NCI-H446 treated with DMSO at 0.1 percent for 48 hours (cell line): ENCODE measurements at places on chromosomes 5 and 9.

- DNase-seq = no peak
Measured at GRCh38 chr5:1634337-1634661, 110.5 kb upstream of the LPCAT1 start.

DNA sequence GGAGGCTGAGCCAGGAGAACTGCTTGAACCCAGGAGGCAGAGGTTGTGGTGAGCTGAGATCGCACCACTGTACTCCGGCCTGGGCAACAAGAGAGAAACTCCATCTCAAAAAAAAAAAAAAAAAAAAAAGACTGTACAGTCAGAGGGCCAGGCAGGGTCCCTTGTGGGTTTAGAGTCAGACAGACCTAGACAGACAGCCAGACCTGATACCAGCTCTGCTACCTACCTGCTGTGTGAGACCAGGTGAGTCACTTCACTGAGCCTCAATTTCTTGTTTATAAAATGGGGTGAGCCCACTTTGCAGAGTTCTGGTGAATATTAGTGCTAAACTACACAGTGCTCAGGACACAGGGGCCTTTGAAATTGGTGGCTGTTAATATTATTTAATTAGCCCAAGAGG is 19.7 kb downstream of the TRIM14 start:
- DNase-seq = no peak

- no peak for DNase-seq
Measured at GRCh38 chr5:73816656-73817420, 190.8 kb downstream of the ARHGEF28 start.

GRCh38 chr9:123954518-123955280 is 24.8 kb upstream of the DENND1A start:
- DNase-seq = no peak

- DNase-seq = no peak
Measured at GRCh38 chr5:1281038-1281882, 13.6 kb downstream of the TERT start.

DNA sequence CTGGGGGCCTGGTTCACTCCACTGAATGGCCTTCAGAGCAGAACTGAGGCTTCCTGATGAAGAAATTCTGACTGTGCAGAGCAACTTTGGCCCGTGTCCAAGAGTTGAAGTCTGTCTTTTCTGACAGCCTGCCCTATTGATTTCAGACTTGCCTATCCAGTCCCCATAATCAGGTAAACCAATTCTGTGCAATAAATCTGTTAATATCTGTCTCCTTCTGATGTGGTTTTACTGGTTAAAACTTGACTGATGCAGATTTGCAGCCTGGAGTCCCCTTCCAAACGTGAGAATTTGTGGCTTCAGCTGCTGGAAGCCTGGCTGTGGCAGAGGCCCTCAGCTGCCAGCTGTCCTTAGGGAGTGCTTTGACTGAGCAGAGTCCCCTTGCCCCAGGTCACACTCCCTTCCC is 283.9 kb upstream of the ANKRD55 start:
- DNase-seq = peak; percentile 11

GRCh38 chr5:127909066-127909465 is 174.5 kb upstream of the SLC12A2 start:
- peak; percentile 8 for DNase-seq

DNA sequence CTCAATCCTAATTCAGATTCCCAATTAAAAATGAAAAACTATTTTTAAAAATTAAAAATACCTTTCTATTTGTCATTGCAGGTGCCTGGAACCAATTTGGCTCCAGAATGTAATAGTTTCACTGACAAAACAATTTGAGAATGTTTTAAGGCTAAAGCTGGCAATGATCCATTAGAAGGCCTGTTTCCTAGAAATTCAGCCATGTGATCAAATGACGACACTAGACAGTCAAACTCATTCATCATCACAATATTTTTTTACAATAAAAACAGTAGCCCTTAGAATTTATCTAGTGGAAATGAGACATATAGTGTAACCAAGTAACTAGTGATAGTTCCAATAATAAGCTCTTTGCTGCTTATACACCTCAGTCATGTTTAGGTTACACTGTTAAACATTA is 75.4 kb upstream of the MAP3K1 start:
- DNase-seq = no peak

GRCh38 chr9:116087751-116088194 is 65.8 kb upstream of the PAPPA start:
- no peak for DNase-seq

DNA sequence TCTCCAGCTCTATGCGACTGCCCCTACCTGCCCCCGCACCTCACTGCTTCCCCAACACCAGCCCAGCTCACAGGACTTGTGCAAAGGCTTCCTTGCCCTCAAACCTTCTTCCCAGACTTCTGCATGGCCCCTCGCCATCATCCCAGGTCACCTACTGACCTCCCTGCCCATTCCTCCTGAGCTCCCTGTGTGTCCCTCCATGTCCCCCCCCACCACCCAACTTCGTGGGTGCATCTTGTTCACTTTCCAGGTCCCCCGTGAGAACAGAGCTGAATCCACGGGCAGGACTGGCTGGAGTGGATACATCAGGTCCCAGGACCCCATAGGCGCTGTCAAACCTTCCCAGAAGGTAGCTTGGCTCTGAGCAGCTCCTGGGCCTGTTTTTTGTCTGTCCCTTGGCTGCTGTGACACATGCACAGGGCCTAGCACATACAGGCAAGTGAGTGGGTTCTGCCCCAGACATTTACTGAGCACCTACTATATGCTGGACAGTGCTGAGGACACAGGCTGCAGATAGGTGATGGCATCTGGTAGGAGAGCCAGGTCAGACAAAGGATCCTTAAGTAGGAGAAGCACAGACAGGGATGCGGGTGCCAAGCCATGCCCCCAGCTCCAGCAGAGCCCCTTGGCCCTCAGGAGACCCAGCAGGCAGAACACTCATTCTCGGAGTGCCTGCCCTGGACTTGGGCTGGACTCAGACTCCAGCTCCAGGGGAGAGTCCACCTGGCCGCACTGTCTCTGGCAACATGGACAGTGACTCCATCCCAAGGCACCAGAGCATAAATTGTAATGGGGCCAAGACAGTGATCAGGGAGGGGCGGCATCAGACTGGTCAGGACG is 15.0 kb downstream of the NINJ1 start:
- no peak for DNase-seq

- no peak for DNase-seq
Measured at GRCh38 chr9:112495614-112496013, 9.0 kb downstream of the KIAA1958 start.

DNA sequence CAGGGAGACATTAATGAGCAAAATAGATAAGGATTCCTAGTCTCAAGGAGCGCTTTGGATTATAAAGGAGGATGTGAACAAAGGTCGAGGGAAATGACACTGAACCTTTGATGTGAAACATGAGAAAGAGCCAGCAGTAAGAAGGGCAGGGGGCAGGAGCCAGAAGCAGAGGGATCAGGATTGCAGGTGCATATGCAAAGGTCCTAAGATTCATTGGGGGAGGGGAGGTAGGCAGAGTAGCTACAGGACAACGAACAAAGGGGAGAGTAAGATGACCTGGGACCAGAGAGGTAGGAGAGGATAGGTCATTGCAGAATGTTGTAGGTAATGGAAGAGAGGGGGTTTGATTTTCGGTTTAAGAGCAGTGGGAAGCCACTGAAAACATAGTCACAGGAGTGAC is 129.2 kb upstream of the TRPM3 start:
- DNase-seq = no peak

DNA sequence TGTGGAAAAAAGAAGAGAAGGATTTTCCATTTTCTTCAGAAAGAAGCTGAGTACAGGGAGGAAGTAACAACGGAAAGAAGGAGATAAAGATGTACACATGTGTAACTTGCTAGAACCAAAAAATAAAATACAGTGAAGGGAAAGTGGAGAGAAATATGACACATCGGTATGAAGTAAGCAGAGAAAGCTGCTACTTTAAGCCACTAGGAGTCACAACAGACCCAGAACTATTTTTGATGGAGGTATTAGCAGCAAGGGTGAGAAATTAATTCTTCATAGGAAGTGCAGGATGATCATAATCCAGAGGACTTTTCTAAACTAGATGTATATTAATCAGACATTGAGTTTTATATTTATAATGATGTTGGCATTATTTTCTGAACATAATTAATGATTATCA is 88.5 kb downstream of the FAM174A start:
- DNase-seq = no peak

DNA sequence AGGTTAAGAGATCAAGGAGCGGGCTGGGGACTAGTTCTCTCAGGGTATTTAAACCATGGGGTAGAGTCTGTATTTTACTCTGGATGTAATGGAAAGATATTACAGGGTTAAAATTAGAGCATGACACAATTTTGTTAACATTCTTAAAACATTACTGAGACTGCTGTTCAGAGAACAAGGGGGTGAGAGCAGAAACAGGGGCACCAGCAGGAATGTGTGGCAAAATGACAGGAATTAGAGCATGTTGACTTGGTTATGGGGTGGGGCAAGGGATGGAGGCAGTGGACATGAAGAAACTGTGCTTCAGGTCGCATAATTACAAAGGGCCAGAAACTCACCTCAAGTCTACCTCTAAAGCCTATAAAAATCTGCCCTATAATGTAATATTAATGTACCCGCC is 75.0 kb downstream of the TMEM232 start:
- no peak for DNase-seq

- no peak for DNase-seq
Measured at GRCh38 chr9:108016446-108016845, 526.9 kb upstream of the KLF4 start.

- DNase-seq = no peak
Measured at GRCh38 chr5:174355208-174355612, 309.7 kb downstream of the NSG2 start.

DNA sequence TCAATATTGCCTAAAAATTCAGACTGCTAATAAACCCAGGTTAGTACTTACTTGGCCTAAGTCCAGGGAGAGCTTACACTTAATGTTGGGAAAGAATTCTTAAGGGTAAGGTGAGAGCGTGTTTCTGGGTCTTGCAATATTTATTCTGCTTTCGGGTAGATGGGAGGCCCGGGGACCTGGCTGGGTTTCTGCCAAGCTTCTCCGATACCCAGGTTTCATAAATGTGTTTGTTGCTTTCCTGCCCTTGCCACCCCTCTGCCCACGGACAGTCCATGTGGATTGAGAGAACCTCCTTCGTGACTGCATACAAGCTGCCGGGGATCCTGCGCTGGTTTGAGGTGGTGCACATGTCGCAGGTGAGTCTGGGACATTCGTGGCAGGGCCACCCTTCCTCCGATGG is 48.4 kb upstream of the FOXI1 start:
- no peak for DNase-seq

DNA sequence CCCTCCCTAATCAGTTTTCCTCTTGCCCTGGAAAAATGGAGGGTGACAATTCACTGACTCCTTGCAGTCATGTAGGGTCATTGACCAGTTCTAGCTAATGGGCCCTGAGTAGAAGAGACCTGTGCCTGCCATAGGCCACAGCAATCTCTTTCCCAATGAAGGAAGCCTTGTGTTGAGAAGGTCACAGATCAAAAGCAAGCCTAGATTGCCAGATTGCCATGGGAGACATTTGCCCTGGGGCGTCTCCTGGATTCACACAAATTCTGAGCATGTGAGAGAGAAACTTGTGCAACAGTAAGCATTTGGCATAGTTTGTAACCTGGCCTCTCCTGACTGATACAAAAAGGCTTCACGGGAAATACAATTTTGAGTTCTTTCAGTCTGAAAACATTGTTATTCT is 148.0 kb downstream of the NUDT12 start:
- no peak for DNase-seq

- DNase-seq = peak; percentile 17
Measured at GRCh38 chr9:33517373-33517772, 6.7 kb upstream of the ANKRD18B start.

DNA sequence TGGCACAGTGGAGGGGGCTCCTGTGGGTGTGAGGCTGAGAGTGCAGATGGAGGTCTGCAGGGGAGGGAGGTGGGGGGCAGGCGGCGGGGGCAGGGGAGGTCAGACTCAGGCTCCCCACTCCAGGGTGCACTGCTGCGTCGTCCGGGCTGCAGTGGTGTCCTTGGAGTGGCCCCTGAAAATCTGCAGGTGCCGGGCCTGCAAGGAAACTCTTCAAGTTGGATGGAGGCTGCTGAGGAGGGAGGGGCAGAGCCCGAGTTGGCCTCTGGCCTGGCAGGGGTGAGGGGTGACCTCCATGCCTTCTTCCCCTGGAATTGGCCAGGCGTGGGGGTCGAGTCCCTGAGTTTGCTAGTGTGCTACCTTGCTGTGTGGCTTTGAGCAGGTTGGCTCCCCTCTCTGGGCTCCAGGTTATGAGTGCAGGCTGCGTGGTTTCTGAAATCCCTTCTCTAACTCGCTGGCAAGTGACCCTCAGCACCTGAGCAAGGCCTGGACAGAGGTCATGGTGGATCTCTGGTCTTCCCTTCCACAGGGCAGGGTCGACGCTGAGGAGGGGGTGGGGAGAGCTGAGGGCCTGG is 888 bp downstream of the ADAMTSL2 start:
- DNase-seq = no peak

- no peak for DNase-seq
Measured at GRCh38 chr5:97538912-97539311, 355.9 kb upstream of the RIOK2 start.

DNA sequence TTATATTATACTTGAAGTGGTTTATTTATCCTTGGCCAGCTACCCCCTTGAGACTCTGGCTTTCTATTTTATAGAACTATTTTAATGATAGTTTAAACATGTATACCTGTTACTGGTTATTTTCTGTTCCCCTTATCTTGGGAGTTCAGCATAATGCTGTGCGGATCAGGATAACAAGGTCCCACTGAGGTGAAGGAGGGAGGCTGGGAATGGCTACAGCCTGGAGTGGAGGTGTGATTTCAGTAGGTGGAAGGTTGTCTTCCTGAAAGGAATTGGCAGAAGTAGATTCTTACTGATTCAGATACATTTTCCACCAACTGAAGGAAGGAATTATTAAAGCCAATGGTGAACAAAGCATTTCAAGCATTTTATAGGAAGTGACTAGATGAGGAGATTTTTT is 38.9 kb downstream of the PAM start:
- DNase-seq = no peak

DNA sequence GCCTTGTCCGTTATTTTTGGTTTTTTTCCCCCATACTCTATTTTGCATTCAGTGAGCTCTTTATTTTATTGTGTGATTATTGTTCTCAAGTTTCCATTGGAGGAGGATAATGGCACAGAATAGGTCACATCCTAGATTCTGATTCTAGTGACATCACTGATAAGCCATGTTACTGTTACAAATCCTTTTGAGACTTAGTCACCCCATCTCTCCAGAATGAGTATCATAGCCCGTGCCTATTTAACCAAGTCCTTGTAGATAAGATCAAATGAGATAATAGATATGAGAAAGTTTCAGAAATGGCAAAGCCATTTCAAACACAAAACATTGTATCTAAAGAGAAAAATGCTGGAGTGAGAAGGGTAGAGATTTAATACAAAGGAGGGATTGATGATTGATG is 242.6 kb downstream of the RAB3C start:
- no peak for DNase-seq

- no peak for DNase-seq
Measured at GRCh38 chr5:164372892-164373291, 867.5 kb downstream of the MAT2B start.

GRCh38 chr9:31112491-31112890 is 1272.0 kb upstream of the ACO1 start:
- no peak for DNase-seq

- DNase-seq = no peak
Measured at GRCh38 chr5:100901821-100902341, 1.2 kb downstream of the ST8SIA4 start.

- no peak for DNase-seq
Measured at GRCh38 chr5:87268126-87268969, 665 bp downstream of the RASA1 start.
